AML-193 (cell line): ENCODE measurements at places on chromosomes 7 and 10.

GRCh38 chr10:23918090-23918723 is 290.7 kb upstream of the KIAA1217 start:
- DNase-seq: no peak

- DNase-seq: no peak
Observed at GRCh38 chr7:139294951-139295575, 46.1 kb upstream of the FMC1 start.

DNA sequence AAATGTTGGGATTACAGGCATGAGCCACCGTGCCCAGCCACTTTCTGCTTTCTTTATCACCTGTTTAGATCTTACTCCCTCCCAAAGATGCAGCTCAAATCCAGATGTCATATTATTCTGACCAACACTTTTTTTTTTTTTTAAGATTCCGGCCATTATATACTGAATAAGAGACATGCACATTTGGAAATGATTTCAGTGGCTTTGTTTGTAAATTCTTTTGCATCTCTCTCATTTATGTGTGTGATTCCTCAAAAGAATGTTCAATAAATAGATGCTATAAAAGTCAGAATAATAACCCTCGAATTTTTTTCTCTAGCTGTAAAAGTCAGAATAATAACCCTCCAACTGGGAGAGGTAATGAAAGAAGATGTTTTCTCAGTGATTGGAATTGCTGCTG is 25.4 kb downstream of the HECW1 start:
- DNase-seq: no peak

GRCh38 chr10:7410862-7411670 is at the start of gene SFMBT2:
TSS of gene SFMBT2 (minus strand) at chr10:7411034. CDS start at chr10:7381898, 29,136 bp downstream.
- DNase-seq: peak; percentile 58
